ENCODE measurements at places on chromosomes 11 and 22.

DNA sequence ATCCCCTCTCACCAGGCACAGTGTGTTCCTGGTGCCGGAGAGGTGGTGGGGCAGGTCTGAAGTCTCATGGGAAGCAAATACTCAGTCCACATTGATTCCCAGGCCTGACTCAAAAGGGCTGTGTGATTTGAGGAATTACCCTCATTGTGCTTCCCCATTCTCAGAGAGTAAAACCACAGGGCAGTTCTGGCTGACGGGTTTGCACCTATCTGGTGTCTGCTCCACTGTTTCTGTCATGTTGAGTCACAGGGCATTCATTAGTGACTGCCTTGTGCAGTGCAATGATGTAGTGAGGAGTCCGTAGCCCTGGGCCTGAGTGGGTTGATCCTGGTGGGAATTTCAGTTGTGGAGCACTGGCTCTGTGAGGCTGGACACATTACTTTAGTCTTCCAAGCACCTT, 85.2 kb upstream of the ARHGAP20 start:
- no peak overlapping the region for H3K27ac ChIP-seq
- H3K4me1 ChIP-seq: peaks cover 10% of the 10 kb centered on the region

DNA sequence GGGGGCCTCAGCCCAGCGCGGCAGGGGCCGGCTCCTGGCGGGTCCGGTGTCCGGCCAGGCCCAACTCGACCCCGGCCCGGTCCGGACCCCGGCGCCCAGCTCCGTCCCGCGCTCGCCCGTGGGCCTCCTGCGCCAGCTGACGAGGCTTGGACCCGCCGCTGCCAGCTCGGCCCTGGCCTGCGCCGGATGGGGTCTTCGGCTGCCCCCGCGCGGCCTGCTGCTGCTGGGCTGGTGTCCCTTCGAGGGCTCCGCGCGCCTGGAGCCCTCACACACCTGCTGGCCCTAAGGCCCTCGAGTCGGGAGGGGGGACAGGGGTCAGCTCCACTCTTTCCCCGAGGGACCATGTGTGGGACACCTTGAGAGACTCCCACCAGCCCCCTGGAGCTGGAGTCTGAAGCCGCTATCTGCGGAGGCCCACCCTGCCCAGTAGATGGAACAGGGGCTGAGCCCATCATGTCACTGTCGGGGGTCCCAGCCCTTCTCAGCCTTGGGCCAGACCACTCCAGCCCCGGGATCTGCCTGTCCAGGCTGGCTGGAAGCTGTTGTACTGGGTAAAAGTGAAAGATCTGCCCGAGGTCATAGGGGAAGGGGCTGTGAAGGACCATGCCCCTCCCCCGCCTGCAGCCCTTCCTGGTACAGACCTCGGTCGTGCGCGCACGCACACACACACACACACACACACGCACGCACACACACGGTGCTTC, 768 bp upstream of the CDKN1C start:
- H3K27me3 ChIP-seq: peaks cover 11% of the 10 kb centered on the region
- no peak overlapping the region for H3K27ac ChIP-seq
- peak overlapping the region; percentile 36 for H3K4me3 ChIP-seq
- no peak for DNase-seq
- H3K36me3 ChIP-seq: no peaks in the 10 kb centered on the region
- H3K4me1 ChIP-seq: peaks cover 12% of the 10 kb centered on the region

DNA sequence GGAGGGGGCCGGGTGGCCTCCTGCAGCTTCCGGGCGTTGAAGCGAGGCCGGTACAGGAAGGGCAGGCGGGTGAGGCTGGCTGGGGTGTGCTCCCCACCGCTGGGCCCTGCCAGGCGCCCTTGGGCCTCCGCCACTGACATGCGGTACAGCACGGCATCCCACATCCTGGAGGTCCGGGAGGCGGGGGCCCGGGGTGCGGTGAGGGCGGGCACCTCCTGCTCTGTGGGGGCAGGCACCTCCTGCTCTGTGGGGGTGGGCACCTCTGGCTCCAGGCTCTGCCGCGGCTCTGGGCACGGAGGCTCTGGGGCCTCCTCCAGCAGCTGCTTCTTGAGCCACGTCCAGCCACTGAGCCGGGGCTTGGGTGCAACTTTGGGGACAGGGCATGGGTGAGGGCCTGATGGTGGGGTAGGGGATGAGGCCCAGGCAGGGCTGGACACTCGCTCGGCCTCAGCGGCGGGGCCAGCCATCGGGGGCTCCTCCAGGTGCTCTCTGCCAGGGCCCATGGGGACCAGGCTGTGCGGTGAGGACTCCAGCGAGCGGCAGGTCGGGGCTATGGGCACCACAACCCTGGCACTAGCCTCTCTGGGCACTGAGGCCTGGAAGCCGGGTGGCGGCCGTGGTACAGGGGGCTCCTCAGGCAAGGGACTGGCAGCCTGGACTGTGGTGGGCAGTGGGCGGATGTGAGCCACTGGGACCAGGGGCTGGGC, 2.3 kb downstream of the PRR33 start:
- peak; percentile 82 for DNase-seq
- peak overlapping the region; percentile 75 for H3K4me3 ChIP-seq
- H3K36me3 ChIP-seq: peaks cover 8% of the 10 kb centered on the region
- H3K4me1 ChIP-seq: peaks cover 41% of the 10 kb centered on the region

- no peaks in the 10 kb centered on the region for H3K27me3 ChIP-seq
- no peak overlapping the region for H3K4me3 ChIP-seq
- no peak for DNase-seq
- H3K36me3 ChIP-seq: no peaks in the 10 kb centered on the region
- H3K27ac ChIP-seq: no peak overlapping the region
- H3K4me1 ChIP-seq: no peaks in the 10 kb centered on the region
Measured at GRCh38 chr11:28838741-28839140, 730.6 kb downstream of the METTL15 start.

- H3K27me3 ChIP-seq: no peaks in the 10 kb centered on the region
- no peak overlapping the region for H3K27ac ChIP-seq
- DNase-seq: no peak
Measured at GRCh38 chr11:123736769-123737168, 4.7 kb downstream of the ZNF202 start.

DNA sequence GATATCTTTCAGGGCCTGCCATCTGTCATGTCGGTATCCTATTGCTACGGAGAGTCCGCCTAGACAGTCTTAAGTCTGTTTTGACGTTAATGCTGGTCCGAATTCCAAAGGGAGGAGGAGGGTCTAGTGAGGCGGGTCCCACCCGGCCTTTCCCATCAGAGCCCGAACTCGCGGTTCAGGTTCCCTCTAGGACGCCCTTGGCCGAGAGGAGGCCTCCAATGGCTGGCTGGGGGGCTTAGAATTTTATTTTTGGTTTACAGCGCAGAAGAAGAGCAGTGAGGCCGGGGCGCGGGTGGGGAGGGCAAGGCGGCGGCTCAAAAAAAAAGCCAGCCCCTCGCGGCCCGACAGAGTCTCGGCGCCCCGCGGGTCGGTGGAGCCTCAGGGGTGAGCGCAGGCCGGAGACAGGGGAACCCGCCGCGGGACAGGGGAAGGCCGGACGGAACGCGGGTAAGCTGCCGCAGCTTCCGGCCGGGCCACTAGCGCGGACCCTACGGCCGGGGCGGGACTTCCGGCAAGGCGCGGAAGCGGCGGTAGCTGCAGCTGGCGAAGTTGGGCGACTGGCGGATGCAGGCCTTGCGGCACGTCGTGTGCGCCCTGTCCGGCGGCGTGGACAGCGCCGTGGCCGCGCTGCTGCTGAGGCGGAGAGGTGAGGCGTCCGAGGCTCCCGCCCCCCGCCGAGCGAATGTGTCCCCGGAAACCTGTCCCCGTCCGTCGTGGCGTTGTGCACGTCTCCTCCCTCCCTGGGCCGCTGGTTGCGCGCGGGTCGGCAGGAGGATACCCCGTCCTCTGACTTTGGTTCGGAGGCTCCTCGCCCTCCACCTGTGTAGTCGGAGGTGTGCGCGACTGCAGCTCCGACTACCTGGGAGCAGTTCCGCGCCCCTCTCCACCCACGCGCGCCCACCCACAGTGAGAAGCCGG, at the start of gene TRMU:
TRMU (plus strand) TSS at position 514 of the 918 bp plus-strand sequence; CDS start at position 565, 51 bp downstream.
- peaks cover 42% of the 10 kb centered on the region for H3K4me1 ChIP-seq
- H3K27me3 ChIP-seq: no peaks in the 10 kb centered on the region
- peak within 1 kb of the TSS; percentile 95 for H3K27ac ChIP-seq
- H3K4me3 ChIP-seq: peak within 1 kb of the TSS; percentile 96
- peak; percentile 87 for DNase-seq

DNA sequence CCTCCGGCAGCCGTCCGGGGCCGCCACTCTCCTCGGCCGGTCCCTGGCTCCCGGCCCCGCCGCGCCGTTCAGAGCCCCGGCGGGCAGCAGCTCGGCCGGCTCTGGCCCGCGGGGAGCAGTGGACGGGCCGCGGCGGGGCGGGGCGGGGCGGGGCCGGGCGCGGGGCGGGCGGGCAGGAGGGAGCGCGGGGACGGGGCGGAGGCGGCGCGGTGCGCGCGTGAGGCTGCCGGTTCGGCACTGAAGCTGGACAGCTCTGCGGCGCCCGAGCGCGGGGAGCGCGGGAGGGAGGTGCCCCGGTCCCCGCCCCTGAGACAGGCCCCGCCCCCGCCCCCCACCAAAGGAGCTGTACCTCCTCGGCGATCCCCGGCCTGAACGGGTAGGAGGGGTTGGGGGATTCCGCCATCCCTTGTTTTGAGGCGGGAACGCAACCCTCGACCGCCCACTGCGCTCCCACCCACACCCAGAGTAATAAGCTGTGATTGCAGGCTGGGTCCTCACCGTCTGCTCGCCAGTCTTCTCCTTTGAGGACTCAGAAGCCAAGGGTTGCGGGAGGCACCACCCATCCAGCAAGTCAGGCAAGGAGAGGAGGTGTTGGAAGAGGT, at the start of gene DRD2:
DRD2 (minus strand) TSS at position 239 of the 602 bp plus-strand sequence. CDS start 50,747 bp downstream, outside the sequence.
- peaks cover 6% of the 10 kb centered on the region for H3K4me1 ChIP-seq
- H3K27me3 ChIP-seq: peaks cover 80% of the 10 kb centered on the region
- DNase-seq: no peak

GRCh38 chr22:43173566-43173965, 13.4 kb downstream of the TTLL12 start:
- H3K36me3 ChIP-seq: peaks cover 94% of the 10 kb centered on the region
- H3K4me1 ChIP-seq: peaks cover under 1% of the 10 kb centered on the region
- no peak overlapping the region for H3K27ac ChIP-seq
- no peak overlapping the region for H3K4me3 ChIP-seq
- no peaks in the 10 kb centered on the region for H3K27me3 ChIP-seq

DNA sequence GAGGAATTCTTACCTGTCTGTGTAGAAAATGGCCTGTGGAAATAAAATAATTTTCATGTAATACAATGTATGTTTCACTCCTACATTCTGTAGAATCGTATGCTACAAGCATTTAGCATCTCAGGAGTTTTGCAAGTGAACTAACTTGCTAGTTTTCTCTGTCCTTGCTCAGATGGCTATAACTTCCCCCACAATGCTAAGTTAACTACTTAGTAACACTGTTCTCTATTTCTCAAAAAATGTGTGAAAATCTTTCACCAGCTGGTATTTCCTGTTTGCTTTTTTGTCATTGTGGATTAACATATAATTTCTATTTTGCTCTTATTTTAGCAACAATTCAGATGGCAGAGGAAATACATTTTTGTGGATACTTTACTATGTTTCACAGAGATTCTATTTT, 4.4 kb downstream of the OR4S2 start:
- H3K4me3 ChIP-seq: no peak overlapping the region
- no peaks in the 10 kb centered on the region for H3K27me3 ChIP-seq
- DNase-seq: no peak
- H3K4me1 ChIP-seq: no peaks in the 10 kb centered on the region
- no peaks in the 10 kb centered on the region for H3K36me3 ChIP-seq
- no peak overlapping the region for H3K27ac ChIP-seq

DNA sequence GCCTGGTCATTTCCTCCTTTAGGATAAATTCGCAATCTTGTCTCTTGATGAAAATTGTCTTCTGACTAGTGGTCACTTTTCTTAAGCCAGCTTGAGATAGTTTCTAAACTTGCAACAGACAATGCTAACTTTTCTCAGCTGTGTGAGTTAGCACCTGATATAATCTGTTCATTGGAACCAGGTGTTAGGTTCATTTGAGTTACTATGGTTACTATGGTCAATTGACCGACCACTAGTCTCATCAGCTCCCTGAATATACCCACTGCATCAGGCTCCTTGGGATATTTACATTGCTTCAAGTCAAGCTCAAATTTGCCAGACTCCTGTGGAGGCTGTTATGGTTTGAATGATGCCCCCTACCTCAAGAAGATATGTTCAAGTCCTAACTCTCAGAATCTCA, 54.5 kb downstream of the SC5D start:
- H3K36me3 ChIP-seq: no peaks in the 10 kb centered on the region
- DNase-seq: no peak
- no peak overlapping the region for H3K4me3 ChIP-seq
- no peak overlapping the region for H3K27ac ChIP-seq
- H3K27me3 ChIP-seq: no peaks in the 10 kb centered on the region

DNA sequence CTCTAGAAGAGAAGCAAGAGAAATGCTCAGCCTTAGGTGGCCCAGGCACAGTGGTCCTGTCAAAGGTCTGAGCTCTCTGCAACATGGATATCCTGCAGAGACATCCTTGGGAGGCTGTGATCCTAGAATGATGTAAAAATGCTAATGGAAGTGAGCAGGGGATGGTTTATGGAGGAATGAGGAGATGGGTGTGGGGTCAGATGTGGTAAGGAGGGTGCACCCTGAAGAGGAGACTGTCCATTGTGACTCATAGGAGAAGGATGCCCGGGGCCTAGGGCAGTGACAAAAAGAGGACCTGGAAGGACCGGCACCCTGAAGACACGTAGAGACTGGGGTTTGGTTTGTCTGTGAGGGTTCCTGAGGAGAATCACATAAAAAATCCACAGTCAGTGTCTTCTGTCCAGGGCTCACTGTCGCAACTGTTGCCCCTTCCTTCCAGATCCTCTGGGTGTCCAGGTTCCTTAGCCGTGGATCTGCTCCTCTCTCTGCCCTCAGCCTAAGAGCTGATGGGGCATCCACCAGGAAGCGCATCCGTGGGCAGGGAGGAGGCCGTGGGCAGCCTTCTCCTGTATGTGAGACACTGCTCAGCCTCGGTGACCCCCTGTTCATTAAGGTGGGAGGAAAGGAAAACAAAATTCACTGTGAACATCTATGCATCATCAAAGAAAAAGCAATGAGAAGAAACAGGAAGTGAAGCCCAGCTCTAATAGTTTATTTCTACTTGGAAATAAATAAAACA, 110.7 kb downstream of the VPREB1 start:
- no peak overlapping the region for H3K27ac ChIP-seq
- peaks cover 60% of the 10 kb centered on the region for H3K27me3 ChIP-seq

GRCh38 chr11:88167853-88168252, 7.4 kb downstream of the RAB38 start:
- no peak overlapping the region for H3K27ac ChIP-seq
- no peaks in the 10 kb centered on the region for H3K36me3 ChIP-seq
- H3K27me3 ChIP-seq: peaks cover 3% of the 10 kb centered on the region
- no peak overlapping the region for H3K4me3 ChIP-seq

DNA sequence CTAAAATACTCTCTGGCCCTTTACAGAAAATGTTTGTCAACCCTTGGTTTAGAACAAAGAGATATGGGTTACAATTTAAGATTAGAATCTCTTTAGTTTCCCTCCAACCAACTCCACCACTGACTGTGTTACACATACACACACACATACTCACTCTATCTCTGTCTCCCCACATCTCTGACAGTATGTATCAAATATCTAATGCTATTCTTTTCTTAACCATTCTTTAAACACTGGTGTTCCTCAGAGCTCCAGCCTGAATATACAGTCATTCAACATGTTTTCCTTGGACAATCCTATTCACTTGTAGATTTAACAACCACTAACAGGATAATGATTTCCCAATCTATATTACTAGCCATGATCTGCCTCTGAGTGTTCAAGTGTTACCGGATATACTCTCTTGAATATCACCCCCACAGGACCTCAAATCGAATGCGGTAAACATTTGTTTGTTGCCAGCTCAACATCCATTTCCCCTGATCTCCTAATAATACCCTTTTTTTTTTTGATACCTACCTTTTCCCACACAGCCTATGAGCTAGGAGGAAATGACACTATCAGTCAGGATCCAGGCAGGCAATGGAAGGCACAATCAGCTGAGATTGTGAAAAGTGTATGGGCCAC, 6.1 kb downstream of the MPZL3 start:
- H3K4me3 ChIP-seq: no peak overlapping the region
- DNase-seq: no peak
- peak overlapping the region; percentile 98 for H3K27ac ChIP-seq
- H3K27me3 ChIP-seq: no peaks in the 10 kb centered on the region

All from activated T-cell treated with anti-CD3 and anti-CD28 coated beads, Interleukin-2, amount 50 U/mL, for 24 hours (primary cell).